ENCODE measurements at places on chromosomes 3 and 15.

DNA sequence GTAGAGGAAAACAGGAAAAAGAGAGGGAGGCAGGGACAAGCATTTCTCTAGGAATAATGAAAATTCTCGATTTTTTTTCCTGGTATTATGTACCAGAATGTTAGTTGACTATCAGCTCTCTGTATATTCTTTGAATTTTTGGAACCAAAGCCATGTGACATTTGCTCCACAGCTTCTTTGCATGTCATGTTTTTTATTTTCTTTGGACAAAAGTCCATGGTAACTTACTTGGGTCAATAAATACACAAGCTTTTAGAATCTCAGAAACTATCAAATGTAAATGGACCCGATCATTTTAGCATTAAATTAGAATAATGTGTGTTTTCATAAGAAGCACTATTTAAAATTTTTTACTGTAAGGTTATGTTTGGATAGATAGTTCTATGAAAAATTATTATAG lies 320.5 kb downstream of the ZIC1 start:
- DNase-seq, result no peak

GRCh38 chr3:129469026-129469425 lies 29.0 kb downstream of the IFT122 start:
- DNase-seq, result no peak

DNA sequence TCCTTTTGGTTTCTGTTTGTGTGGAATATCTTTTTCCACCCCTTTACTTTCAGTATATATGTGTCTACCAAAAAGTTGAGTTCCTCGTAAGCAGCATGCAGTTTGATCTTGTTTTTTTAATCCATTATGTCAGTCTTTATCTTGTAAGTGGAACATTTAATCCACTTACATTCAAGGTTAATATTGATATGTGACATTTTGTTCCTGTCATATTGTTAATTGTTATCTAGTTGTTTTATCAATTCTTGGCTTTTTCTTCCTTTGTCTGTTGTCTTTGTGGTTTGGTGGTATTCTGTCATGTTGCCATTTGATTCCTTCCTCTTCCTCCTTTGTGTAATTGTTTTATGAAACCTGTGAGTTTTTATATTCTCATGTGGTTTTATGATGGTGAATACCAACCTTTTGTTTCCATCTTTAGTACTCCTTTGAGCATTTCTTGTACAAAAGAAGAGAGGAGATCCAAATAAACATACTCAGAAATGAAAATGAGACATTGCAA lies 43.4 kb upstream of the XCR1 start:
- DNase-seq, result no peak

GRCh38 chr15:56920367-56920627 lies 1.9 kb downstream of the TCF12 start:
- DNase-seq, result no peak

GRCh38 chr3:11626084-11626463 lies 17.6 kb downstream of the VGLL4 start:
- DNase-seq, result no peak

DNA sequence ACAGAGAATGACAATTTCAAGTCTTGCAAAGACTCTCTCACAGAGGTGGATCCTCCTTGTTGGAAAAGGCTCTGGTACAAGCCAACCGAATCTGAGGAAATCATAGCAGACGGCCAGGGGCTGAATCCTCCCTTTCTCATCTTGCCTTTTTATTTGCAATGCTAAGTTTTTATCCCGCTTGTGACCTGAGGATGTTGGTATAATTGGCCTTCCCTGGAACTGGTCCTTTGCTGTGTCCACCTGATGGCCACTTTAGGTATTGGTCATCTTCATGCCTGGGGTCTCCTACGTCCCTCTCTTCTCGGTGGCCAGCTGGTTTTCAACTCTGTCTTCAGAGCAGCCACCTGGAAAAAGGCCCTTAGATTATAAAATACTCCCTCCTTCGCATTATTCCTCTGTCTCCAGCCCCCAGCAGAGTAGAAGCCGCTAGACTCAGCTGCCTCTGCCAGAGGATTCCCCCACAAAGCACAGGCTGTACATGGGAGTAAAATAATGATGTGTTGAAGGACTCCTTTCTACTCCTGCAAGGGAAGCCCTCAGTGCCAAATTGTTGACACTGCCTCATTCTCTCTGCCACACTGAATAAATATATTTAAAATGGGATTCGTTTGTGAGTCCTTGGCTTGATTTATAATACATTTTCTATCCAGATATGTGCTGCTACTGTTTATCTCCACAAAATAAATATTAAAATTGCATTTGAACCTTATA lies 208.9 kb upstream of the CFAP20DC start:
- DNase-seq, result no peak

DNA sequence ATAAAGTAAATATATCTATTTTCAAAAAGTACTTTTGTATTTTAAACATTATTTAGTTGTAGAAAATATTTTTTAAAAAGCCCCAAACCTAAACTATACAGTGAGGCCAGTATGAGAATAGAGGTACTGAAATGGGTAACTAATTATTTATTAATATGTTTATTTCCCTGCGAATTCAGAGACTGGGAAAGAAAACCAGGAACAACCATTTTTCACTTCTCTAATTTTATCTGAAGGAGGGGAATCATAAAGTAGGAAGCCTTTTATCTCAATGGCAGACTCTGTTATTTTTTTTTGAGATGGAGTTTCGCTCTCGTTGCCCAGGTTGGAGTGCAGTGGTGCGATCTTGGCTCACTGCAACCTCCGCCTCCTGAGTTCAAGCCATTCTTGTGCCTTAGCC lies 63.6 kb upstream of the TRAK1 start:
- DNase-seq, result peak; percentile 43

- DNase-seq, result no peak
These were observed 60.7 kb downstream of the CGNL1 start for GRCh38 chr15:57436961-57437360.

GRCh38 chr3:183563536-183563874 lies 8.0 kb upstream of the KLHL6 start:
- DNase-seq, result no peak

GRCh38 chr3:125098611-125099291 lies 43.0 kb upstream of the HEG1 start:
- peak; percentile 30 for DNase-seq

- no peak for DNase-seq
These were observed 30.6 kb downstream of the IQGAP1 start for GRCh38 chr15:90418627-90419026.

DNA sequence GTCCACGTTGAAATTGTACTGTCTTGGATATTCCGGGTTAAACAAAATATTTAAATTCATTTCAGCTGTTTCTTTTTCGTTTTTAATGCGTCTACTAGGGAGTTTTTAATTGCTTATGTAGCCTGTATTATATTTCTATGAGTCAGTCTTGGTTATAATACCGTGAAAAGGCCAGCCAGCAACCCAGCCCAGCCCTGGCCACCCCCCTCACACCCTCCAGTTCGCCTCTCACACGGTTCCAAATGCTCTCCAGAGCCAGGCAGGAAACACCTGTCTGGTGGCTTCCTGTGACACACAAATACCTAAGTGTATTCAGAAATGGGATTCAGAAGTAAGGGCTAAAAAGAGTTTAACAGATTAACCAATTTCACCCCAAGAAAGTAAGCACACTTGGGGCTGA lies 4.4 kb downstream of the SH3BP5 start:
- no peak for DNase-seq

GRCh38 chr15:65115086-65115485 lies at the start of gene UBAP1L:
Gene UBAP1L, minus strand, starts transcription at chr15:65115200. Its CDS starts 8,985 bp downstream, at chr15:65106215.
- no peak for DNase-seq

- no peak for DNase-seq
These were observed 146.3 kb downstream of the ALCAM start for GRCh38 chr3:105513042-105513441.

- no peak for DNase-seq
These were observed 105.9 kb downstream of the DUT start for GRCh38 chr15:48437178-48437577.

DNA sequence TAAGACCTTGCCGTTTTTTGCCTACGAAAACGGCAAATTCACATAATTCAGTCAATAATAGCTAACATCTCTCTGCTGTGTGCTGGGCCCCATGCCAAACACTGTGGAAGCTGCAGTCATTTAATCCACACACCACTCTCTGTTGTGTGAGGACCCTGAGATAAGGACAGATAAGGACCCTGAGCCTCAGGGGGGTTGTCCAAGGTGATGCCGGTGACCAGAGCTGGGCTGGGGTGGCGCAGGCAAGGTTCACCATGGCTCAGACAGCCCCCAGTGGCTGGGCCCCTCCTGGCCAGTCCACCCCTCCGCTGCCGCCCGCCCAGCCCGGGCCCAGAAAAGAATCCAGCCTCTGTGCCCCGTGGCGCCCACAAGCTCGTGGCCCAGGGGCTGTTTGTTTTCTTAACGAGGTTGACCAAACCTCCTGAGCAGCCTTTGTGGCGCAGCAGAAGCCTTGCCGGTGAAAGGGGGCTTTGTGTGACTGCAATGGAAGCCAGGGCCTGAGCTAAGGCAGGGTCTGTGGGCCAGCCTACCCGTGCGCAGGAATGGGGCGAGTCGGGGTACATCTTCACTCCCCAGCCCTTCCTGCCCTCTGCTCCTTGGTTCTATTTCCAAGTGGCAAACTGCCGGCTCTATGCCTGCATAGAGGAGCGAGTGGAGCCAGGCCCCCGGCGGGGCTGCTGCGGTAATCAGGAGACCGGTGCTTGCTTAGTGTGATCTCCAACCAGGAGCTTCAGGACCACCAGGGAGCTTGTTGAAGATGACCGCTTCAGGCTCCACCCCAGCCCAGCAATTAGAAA lies 4.4 kb upstream of the SNX22 start:
- DNase-seq, result no peak

GRCh38 chr15:88450125-88450798 lies 16.9 kb downstream of the MRPL46 start:
- peak; percentile 49 for DNase-seq

DNA sequence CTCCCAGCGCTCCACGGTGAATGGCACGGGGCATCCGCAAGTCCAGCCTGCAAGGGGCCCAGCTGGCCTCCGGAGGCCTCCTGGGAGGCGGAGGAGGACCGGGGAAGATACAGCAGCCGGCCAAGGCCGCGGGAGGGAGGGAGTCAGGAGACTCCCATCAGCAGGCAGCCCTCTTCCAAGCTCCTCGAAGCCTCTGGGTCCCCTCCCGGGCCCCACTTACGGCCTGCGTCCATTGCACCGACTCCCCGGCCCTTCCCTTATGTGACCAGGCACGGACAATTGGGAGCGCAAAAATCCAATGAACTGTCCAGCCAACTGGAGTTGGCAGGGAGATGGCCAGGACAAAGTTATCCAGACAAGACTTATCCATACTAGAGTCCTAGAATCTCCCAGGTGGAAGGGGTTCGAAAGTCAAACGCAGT lies 668 bp downstream of the MFGE8 start:
- DNase-seq, result no peak

GRCh38 chr3:182165234-182165633 lies 453.5 kb downstream of the SOX2 start:
- DNase-seq, result no peak

- no peak for DNase-seq
These were observed 21.5 kb upstream of the MTHFS start for GRCh38 chr15:79918278-79918677.

DNA sequence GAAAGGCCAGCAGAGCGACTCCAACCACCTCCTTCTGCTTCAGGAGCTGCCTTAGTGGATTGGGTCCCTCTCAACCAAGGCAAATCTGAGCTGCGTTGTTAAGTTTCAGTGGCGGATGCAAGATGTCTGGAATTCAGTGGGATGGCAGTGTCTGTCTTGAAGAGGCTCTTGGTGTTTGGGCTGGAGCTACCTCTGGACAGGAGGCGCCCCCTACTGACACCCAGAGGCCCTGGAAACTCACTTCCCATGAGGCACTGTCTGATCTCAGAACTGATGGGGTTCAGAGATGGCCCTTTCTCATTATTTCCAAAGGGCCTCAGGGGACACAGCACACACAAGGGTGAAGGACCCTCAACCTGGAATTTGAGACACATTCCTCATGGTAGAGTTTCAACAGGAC lies 6.0 kb upstream of the SLC28A1 start:
- peak; percentile 80 for DNase-seq

GRCh38 chr15:61038387-61038786 lies 190.7 kb downstream of the RORA start:
- DNase-seq, result peak; percentile 28

DNA sequence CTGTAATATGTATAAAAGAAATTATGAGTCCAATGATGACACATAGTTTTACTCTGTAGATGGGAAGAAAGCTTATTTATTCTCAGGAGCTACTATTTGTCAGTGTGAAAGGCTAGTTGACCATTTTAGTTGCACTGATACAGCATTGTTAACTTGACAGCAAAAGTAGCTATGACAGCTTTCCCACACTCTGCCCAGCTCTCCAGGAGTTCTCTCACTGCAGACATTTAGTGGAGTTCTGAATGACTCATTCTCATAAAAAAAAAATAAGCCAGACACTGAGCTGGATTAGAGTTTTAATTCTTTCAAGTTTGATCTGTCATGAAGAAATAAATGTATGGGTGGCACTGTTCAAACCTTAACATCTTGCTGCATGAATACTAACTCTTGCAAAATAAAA lies 77.2 kb upstream of the CFAP20DC start:
- no peak for DNase-seq

GRCh38 chr3:42853739-42854302 lies 21.9 kb downstream of the CYP8B1 start:
- DNase-seq, result no peak

All from inflammatory macrophage treated with lipopolysaccharide for 1 hour (primary cell).